Stimulated activated CD4-positive, alpha-beta T cell treated with anti-CD3 and anti-CD28 coated beads, Interleukin-12 subunit alpha, Interleukin-12 subunit beta, amount 100 ng/mL, for 24 hours (primary cell): ENCODE measurements at places on chromosomes 11 and 22.

DNA sequence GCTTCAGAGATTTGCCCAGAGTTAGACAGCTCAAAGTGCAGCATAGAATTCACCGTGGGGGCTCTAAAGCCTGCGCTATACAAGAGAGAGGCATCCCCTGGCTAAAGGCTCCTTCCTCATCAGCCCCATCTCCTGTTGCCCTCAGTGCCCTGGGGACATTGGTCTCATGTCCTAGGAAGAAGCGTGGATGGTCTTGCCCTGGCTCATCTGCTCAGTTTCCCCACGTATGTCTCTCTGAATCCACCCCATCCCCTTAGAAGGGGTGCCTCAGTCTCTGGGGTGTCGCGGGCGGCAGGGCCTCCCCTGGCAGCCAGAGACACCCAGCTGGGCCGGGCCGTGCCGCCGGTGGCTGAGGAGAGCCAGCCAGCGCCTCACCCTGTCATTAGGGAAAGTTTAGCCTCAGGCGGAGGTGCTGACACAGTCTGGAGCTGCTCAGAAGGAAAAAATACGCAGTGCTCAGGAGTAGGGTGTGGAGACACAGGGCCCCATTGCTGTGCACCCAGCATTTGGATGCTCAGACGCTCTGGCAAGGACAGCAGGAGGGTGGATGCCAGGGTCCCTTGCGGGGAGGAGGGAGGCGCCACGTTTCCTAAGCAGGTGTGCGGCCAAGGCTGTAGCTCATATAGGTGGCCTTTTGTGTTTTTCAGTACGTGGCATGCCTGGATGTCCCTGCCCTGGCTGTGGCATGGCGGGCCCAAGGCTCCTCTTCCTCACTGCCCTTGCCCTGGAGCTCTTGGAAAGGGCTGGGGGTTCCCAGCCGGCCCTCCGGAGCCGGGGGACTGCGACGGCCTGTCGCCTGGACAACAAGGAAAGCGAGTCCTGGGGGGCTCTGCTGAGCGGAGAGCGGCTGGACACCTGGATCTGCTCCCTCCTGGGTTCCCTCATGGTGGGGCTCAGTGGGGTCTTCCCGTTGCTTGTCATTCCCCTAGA is 1.3 kb downstream of the SLC39A13 start:
- DNase-seq = no peak

- no peak for DNase-seq
Measured at GRCh38 chr11:17595526-17596309, 48.7 kb downstream of the OTOG start.

GRCh38 chr11:93169950-93170561 is 27.7 kb downstream of the SLC36A4 start:
- no peak for DNase-seq

GRCh38 chr11:81946831-81947230 is 786.8 kb downstream of the FAM181B start:
- DNase-seq = no peak

GRCh38 chr11:27244900-27245299 is 118.1 kb downstream of the CCDC34 start:
- no peak for DNase-seq

DNA sequence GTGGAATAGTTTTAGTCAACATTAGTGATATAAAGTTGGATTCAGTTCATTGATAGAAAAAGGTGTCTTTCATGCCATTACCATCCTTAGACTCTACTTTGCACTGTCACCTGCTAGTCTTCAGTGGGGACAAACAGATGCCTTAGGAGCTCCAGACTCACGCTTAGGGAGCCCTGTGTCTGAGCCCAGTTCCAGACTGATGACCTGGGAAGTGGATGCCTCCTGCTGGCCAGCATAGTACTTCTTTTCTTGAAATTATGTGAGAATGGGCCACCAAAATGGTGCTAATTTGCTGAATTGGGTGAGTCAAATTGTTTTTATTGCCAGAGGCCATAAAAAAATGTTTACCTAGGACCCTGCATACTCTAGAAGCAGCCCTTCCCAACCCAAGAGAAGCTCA is 53.9 kb downstream of the NOX4 start:
- no peak for DNase-seq

DNA sequence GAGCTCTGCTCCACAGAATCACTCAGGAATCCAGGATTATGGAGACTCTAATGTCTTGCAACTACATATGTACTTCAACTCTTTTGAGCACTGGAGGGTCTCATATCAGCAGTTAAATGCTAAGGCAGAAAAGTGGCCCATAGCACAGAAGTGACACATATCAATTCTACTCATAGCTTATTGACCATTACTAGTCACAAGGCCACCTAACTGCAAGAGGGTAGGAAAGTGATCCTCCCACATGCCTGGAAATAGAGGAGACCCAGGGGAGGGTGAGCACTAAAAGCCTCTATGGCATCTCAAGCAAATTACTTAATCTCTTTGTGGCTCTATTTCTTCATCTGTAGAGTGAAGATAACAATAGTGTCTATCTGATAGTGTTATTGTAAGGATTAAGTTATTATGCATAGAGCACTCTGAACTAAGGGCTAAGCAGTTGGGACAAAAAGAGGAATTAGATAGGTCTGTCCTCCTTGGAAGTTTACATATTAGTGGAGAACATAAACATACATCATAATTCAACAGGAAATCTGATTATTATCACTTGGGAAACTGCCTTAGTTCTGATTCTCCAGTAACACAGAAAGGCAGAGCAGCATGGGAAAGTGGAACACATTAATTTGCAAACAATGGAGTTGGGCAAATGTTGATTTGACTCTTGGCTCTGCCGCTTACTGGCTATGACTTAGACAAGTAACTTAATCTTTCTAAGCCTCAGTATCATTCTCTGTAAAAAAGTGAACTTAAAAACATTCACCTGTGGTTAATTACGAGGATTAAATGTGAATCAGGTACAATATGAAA is 25.1 kb upstream of the USP47 start:
- DNase-seq = no peak

DNA sequence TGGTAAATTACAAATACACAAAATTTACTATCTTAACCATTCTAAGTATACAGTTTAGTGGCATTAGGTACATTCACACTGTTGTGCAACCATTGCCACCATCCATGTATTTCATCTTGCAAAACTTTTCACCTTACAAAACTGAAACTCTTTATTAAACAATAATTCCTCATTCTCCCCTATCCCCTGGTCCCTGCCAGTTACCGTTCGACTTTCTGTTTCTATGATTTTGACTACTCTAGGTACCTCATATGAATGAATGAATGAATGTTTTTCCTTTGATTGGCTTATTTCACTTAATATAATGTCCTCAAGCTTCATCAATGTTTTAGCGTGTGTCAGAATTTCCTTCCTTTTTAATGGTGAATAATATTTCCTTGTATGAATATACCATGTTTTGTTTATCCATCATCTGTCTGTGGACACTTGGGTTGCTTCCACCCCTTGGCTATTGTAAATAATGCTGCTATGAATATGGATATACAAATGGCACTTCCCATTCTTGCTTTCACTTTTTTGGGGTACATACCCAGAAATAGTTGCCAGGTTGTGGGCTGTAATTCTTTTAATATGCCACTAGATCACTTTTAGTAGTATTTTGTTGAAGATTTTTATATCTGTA is 93.0 kb downstream of the UVRAG start:
- DNase-seq = no peak

- no peak for DNase-seq
Measured at GRCh38 chr11:128777369-128778011, 83.6 kb downstream of the FLI1 start.

DNA sequence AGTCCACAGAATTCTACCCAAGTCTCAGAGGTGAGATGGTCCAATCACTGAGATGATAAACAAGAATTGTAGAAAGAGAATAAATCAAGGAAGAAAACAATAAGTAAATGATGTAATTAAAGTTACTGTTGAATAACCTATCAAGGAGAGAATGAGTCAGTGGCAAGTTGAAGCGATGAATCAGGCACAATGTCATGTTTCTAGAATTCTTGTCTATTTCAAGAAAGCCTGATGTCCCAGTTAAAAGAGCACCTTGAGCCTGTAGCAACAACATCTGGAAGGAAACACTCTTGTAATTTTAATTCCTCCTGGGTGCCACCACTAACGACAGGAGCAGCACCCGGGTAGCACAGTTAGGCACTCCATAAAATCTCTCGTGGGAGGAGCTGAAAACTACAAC is 67.9 kb upstream of the SLC35C1 start:
- no peak for DNase-seq

GRCh38 chr22:39238966-39239505 is 5.7 kb downstream of the PDGFB start:
- no peak for DNase-seq

DNA sequence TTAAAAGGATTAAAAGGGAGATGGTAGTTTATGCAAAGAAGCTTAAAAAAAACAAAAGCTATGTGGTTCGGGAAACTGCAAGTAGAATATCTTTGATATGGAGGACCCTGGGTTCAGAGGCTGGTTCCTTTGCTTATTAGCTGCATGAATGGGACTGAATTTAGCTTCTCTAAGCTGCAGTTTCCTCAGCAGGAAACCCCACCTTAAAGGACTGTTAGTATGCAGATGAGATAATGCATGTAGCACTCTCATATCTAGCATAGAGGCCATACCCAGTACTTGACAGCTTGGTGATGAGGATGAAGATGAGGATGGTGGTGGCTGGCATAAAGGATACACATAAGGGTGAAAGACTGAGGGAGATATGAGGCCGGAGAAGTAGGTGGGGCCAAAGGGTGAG is 134.6 kb downstream of the RRAS2 start:
- DNase-seq = no peak

GRCh38 chr11:116162086-116162885 is 610.5 kb downstream of the BUD13 start:
- no peak for DNase-seq

GRCh38 chr11:7513234-7514098 is at the start of gene PPFIBP2:
Gene PPFIBP2 (plus strand): TSS chr11:7513999. CDS start chr11:7549476, 35,477 bp downstream.
- DNase-seq = peak; percentile 64

- DNase-seq = no peak
Measured at GRCh38 chr11:5288108-5288905, 13.4 kb downstream of the OR51B4 start.

DNA sequence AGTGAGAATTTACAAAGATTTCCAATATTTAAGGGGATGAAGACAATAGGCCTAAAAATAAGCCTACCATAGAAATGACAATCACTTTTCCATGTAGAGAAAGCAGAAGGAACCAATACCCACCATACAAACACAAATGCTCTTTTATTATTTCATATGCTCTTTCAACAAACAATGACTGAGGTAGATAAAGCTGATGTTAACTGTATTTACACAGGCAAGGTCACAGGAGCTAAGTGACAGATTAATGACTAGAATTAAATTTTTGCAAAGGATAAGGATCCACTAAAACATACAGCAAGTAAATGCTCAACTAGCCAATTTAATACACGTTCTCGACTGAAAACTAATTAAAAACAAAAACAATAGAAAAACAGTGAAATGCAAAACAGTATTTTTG is 34.2 kb downstream of the PICALM start:
- no peak for DNase-seq

DNA sequence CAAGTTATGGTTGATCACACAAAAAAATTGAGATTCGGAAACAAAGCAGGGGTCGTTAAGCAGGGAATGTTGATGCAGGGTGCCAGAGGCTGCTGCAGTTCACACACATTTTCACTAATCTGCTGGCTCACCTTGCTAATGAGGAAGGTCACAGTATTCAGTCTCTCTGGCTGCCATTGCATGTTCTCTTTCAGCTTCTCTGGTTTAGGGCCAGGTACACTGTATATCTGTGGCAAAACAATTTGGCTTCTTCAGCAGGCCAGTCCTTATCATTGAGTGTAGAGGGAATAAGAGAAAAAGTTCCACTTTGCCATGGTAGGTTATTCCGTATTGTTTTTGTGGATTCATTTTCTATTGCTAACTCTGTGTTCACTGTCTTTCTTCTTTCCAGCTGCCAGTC is 283.7 kb upstream of the ANO3 start:
- DNase-seq = no peak

DNA sequence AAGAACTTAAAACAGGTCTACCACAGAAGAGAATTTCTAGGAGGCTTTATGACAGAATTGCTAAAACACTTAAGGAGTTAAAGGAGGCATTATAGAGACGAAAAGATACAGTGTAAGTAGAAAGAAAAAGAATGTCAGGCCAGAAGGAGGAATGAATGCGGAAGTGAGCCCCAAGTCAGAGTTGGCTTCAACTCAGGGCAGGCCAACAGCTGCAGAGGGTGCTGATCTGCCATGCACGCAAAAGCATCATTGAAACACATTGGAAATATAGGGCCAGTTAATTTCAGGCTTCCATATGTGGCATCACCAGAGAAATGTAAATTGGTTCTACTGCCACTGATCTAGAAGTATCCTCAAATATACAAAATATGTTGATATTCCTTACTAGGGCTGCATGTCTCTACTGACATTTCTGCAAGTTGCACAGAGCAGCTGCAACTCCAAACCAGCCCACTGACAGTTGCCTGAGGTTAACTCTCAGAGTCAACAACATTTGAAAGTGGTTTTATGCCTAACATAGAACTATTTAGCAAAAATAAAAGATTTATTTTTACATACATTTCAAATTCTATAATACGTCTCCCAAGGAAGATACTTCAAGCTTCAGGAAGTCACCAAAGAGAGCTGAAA is 324.1 kb downstream of the C11orf87 start:
- no peak for DNase-seq

DNA sequence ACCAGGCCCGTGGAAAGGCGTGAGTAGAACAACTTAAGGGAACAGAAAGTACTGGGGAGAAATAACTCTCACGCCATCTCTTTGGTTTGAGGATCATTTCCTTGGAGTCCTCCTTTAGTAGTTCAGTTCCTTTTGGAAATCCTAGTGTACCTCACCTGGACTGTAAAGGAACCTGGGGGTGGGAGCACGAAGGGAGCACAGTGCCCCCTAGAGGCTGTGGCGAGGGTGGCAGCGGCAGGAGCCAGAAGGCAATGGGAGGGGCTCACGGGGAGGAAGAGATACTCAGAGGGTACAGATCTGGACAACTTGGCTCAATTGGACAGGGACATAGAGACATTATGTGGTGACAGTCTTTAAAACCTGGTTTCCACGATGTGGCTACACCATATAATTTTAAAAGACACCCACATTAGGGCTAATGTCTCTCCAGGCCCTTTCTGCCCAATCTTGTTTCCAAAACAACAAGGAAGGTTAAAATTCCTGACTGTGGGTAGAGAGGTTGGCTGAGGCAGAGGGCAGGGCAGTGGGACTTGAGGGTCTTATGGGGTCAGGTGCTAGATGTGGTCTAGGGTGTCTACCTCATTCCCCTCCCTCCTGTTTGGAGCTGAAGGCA is 87.0 kb downstream of the CSNK2A3 start:
- DNase-seq = peak; percentile 21

- no peak for DNase-seq
Measured at GRCh38 chr11:36116161-36116560, 172.3 kb downstream of the LDLRAD3 start.

DNA sequence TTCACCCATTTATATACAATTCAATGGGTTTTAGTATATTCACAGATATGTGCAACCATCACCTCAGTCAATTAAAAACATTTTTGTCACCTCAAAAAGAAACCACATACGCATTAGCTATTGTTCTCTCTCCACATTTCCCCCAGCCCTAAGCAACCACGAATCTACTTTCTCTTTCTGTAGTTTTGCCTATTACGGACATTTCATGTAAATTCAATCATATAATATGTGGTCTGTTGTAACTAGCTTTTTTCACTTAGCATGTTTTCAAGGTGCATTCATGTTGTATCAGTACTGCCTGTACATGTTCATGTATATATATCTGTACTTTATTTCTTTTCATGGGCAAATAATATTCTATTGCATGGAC is 104.7 kb upstream of the RRM1 start:
- DNase-seq = no peak
